ENCODE measurements at places on chromosomes 12 and 14.

GRCh38 chr12:5081016-5081415 lies 37.3 kb downstream of the KCNA5 start:
- DNase-seq = no peak

- no peak for DNase-seq
Observed at GRCh38 chr12:53670971-53671370, 4.9 kb downstream of the ATP5MC2 start.

GRCh38 chr12:87332987-87333726 lies 696.0 kb downstream of the C12orf50 start:
- peak; percentile 32 for DNase-seq

- DNase-seq = peak; percentile 31
Observed at GRCh38 chr12:92543359-92543758, 159.4 kb upstream of the PLEKHG7 start.

GRCh38 chr12:71135077-71135811 lies 22.6 kb downstream of the TSPAN8 start:
- no peak for DNase-seq

DNA sequence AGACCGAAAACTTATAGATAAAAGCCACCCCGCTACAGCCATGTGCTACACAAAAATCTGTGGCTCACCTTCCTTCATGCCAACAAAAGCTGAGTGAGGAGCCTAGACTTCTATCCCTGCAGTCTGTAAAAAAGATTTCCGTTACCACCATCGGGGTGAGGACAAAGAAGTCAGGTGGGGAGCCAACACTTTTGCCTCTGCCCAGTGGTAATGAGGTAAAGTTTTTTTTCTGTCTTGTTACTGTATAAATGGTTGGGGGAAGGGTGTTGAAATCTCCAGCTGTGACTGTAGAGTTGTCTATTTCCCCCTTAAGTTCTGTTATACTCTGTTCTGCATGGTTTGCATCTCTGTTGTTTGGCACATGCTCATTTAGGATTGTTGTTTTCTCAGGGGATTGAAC lies 707.8 kb downstream of the FLRT2 start:
- no peak for DNase-seq

DNA sequence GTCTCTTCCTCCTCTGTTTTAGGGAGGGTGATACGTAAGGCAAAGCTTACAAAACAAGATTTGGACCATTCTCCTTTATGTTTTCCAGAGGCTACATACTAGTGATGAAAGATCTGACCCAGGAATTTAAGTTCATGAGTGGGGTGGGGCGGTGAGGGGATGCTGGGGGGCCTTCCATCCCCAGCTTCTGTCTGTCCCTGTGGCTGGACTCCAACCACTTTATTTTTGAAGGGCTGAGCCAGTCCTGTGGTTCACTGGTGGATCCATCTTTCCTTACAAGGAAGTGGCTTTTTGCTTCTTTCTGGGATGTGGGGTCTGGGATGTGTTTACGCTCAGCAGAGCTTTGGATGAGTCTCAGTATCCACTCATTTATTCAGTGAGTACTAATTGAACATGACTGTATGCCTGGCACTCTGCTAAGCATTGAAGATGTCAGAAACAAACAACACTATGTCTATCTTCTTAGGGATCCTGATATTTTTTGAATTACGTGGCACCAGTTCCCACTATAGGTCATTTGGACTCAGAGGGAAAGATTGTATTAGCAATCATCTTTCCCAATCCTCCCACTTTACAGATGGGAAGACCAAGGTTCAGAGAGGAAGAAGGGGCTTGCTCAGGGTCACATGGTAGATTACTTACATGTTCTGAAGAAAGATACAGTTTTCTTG lies 291.8 kb upstream of the TBX3 start:
- DNase-seq = no peak

DNA sequence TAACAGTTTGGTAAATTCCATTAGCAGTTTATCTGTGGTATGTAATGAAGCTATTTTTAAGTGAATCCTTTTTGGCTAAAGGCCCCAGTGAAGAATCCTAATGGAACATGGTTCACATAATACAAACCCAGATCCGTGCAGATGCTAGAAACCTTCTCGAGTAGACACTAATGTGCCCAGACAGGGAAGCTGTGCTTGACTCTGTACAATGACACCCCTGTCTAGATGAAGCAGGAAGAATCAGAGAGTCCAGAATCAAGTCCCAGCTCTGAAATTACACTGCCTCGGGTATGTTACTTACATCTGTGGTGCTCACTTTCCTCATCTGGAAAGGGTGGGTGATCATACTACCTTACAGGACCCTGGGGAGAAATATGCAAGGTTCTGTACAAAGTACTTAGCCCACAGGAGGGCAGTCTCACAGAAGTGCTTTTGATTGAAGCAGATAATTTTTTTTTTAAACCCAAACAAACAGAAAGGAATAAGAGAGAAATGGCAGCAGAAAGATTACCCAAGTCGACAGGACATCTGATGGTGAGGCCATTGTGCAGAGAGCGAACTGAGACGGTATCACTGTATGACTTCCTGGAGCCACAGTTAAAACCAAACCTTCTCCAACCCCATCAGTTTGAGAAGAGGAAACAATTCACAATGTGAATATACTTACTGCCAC lies 8.5 kb downstream of the CRACR2A start:
- no peak for DNase-seq

- DNase-seq = no peak
Observed at GRCh38 chr12:51632623-51633022, 41.6 kb downstream of the SCN8A start.

DNA sequence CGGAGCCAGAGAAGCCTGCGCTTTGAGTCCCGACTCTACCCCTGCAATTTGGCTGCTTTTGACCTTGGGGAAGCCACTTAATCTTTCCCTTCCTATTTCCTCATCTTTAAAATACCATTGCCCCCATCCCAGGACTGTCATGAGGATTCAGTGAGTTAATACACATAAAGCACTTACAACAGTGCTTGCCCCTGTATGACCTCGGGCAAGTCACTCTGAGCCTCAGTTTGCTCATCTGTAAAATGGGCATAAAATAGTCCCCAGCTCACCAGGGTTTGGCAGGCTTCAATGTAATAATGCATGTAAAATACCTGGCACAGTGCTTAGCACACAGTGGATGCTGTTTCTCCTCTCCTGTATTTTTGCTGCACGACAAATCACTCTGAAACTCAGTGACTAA lies 278.7 kb upstream of the PWP1 start:
- DNase-seq = no peak

- DNase-seq = peak; percentile 76
Observed at GRCh38 chr12:122880668-122881067, 15.3 kb downstream of the VPS37B start.

- DNase-seq = no peak
Observed at GRCh38 chr12:3000548-3001275, 41.5 kb downstream of the TEAD4 start.

DNA sequence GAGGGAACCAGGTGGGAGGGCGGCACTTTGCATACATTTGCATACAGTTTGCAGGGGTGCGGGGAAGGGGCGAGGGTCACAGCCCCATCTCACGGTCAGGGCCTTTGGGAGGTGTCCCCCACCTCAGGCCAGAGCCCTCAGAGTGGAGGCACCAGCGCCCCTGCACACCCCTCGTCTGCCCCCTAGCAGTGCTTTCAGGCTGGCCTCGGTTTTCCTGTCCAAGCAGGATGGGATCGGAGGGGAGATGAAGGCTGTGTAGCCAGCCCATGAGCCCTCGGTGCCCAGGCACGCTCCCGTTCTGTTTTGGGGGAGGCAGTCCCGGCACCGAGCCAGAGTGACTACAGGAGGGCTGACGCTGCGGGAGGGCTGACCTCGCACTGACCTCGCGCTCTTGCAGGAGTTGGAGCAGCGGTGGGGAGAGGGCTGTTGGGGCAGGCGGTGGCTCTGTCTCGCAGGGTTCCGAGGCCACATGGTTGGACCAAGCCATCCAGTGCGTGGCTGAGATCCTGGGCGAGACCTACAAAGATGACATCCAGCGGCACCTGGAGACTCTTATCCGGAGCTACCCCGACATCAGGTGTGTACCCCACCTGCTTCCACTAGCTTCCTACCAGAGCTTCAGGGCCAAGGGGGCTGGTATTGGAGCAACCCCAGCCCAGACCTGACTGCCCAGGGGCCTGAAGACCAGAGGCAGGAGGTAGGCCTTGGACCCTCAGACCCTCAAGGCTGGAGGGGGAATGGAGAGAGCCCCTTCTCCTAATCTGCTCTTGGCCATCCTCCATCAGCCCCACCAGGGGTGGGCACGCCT lies 13.6 kb downstream of the EXOC3L4 start:
- no peak for DNase-seq

DNA sequence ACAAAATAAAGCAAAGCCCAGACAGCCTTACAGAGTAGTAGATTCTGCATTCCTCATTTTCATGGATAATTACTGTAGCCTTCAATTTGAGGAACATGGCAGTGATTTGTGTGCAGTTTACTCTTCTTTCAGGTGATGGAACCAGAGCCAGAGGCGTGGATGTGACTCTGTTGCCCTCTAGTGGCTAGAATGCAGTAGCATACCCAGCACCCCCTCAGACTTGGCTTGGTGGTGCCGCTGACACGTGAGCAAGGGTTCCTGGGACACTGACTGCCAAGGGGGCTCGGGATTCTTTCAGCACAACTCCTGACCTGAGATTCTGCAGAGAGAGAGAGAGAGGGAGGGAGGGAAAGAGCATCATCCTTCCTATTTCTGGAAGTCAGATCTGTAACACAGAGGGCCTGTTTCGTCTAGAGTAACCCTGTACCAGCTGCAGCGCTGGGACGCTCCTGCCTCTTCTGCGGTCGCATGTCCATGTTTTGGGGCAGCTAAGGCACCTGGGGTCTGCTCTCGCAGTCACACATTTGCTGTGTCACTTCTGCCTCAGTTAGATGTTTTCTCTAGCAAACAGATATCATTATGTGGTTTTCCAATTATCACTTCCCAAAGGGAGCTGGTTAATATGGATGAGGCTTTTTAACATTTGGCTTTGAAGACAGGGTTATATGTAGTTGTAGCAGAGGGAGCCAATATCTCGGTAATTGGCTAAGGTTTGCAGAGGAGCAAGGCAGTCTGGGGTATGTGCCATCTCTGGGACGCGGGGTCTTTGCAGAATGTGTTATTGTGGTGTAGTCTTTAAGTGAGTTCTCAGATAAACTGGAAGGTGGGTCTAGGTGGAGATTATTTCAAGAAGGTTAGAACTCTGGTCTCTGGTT lies 428.1 kb downstream of the NRXN3 start:
- peak; percentile 66 for DNase-seq

- peak; percentile 90 for DNase-seq
Observed at GRCh38 chr12:9673404-9674225, 4.1 kb downstream of the CLEC2D start.

- no peak for DNase-seq
Observed at GRCh38 chr14:57087841-57088240, 180.9 kb downstream of the EXOC5 start.

- peak; percentile 79 for DNase-seq
Observed at GRCh38 chr14:52110441-52111086, 41.7 kb upstream of the NID2 start.

GRCh38 chr12:127145929-127146789 lies 1120.8 kb upstream of the TMEM132C start:
- DNase-seq = peak; percentile 71

DNA sequence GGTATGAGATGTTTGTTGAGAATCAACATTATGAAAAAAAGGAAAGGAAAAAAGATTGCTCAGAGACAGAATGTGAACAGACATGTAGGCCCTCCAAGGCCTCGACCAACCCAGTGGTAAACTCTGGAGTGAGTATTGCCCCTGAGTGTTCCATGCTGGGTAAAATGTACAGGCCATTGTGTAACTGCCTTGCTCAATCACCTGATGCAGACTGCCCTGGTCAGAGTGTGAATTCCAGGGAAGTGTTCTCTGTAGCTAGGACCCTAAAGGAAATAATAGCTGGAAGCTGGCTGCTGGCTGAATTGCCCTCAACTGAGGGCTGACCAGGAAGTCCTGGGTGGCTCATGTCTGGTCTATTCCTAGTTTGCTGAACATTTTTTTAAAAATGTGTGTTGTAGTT lies 1081.4 kb upstream of the LRFN5 start:
- no peak for DNase-seq

DNA sequence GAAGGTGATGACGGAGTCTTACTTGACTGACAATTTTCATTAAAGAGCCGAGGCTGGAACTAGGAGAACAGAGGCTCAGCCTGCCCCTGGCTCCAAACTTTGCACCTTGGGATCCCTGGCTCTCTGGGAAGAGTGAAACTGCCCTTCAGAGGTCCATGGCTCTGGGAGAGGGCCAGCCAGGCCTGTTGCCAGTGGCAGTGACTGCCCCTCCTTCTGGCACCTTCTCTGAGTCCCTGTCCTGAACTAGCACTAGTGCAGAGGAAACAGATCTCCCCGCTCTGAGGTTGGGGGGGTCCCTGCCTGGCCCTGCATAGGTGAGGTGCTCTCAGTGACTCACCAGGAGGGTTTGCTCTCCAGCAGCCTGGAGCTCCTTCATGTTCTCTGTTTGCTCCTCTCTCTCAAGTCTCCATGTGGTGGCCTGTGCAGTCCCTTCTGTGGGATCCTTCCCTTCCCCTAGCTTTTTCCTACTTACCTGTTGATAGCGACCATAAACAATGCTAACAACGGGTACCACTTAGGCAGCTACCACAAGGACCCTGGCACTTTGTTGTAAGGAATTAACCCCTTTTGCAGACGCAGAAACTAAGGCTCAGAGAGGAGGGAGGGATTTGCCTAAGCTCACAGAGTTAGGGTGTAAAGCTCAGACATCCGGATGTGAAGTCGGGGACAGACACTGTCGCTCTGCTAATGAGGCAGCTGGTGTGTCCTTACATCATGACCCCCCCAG lies 22.4 kb downstream of the FAM222A start:
- DNase-seq = no peak
